Activated gamma-delta T cell treated with Interleukin-2 at 50 U/mL for 16 hours (primary cell): ENCODE measurements at places on chromosomes 12 and 14.

DNA sequence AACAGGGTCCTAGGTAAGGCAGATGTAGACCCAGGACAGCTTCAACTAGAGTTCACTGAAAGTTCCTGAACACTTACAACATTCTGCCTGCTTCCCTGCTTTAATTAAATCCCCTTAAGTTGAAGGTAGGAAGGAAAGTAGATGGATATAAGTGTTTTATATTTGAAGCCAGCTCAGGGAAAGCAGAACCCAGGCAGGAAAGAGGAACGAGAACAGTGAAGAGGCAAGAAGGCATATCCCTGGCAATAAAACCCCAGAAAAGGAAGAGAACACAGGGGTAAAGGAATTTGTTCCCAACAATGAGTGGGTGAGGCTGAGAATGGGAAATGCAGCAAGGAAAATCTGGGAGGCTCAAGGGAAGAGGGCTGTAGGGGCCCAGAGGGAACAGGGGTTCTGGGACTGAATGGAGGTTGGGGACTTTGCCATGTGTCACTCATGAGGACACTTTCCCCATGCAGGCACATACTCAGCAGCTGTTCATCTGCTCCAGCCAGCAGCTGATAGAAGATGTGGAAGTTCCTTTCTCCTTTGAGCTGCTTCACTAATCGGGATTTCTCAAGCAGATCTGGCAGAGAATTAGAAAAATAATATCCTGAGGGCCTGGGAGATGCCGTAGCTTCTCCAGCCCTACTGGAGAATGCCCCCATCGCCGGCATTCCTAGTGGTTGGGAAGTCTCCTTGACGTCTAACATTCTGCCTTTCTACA is 3.7 kb downstream of the MYO1A start:
- DNase-seq, result no peak

GRCh38 chr12:111386885-111387284 is 18.0 kb upstream of the PHETA1 start:
- DNase-seq, result no peak

- DNase-seq, result no peak
Observed at GRCh38 chr12:112868459-112869041, 38.2 kb upstream of the OAS1 start.

- DNase-seq, result no peak
Observed at GRCh38 chr12:100974747-100975146, 180.2 kb downstream of the ANO4 start.

DNA sequence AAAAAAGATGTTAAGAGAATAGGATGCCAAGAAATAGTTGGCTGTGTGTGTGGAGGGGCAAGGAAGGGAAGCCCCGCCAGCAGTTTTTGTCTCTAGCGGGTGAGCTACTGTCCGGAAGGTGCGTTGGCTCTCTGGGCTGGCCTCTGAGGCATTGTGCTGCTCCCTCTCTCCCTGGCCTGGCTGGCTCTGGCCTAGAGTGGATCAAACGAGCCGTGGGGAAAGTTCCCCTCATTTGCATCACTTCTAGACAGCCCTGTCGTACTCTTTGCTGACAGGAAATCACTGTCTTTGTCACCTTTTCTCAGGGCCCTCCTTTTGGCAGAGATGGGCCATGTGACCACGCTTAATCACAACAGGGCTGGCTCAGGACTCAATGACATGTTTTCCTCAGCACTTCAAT is 236.1 kb upstream of the NPAS3 start:
- DNase-seq, result no peak

- no peak for DNase-seq
Observed at GRCh38 chr14:58703161-58703506, 65.4 kb downstream of the DACT1 start.

DNA sequence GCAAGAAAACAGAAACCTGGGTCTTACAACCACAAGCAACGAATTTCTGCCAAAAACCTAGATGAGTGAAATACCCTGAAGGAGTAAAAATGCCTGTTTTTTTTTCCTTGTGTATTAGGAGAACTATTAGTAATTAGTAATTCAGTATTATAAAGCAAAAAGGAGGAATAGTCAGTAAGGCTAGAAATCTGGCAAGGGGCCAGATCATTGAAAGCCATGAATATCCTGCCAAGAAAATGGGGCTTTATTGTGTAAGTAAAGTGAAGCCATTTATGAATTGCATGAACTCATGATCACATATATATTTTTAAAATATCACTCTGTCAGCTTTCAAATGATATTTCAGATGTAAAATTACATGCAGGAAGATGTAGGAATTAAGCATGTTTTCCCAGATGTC is 57.9 kb downstream of the TXNDC16 start:
- DNase-seq, result no peak

GRCh38 chr12:77189458-77189857 is 124.1 kb upstream of the E2F7 start:
- DNase-seq, result no peak

- no peak for DNase-seq
Observed at GRCh38 chr14:77240336-77240915, 30.6 kb downstream of the NGB start.

- peak; percentile 67 for DNase-seq
Observed at GRCh38 chr12:57476162-57476992, 3.3 kb downstream of the ARHGAP9 start.

GRCh38 chr12:121202407-121203355 is 7.2 kb upstream of the P2RX4 start:
- DNase-seq, result no peak

- DNase-seq, result no peak
Observed at GRCh38 chr12:8947737-8948136, 1.7 kb downstream of the M6PR start.

DNA sequence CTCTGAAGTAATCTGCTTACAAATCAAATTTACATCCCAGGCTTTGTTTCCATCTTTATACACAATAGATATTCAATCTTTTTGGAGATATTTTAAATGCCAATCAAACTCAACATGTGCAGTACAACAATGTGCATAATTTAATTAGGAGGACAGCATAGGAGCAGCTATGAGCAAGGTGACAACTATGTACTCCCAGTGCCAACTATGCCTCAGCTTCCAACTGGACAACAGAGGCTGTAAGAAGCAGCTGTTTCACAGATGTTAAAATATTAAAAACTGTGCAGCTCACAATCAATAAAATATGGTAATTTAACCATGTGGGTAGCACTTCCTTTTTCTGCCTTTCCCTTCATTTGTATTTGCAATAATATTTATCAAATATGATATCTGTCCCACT is 99.9 kb downstream of the ST8SIA1 start:
- DNase-seq, result no peak

DNA sequence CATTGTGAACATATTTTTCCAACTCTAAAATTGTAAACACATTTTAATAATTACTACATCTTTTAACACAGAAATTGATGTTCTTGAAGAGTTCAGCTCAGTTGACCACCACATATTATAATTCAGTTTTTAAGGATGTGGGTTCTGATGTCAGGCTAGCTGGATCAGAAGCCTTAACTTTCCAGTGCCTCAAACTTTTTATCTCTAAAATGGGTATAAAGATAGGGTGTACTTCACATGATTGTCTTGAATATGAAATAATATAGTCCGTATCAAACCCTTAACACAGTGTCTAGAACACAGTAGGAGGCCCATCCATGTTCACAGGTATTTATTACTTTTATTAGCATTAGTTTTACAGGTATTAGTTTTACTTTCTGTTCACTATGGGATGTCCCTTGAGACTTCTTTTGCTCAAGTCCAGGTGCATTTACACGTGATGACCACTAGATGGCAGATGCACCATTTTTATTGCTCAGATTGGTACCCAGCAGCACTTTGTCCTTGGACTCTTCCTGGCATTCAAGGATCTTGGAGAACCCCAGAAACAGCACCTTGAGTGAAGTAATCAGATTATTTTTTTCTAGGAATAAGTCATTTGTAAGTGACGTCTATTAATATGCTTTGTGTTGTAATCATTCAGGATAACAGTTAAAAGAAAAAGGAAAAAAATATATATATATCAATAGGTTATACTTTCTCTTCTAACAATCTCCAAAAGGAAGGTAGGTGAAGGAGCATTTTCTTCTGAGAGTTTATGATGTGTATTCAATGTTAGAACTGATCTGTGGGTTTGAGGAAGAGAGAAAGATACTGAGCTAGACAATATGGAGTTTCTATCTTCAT is 580.2 kb downstream of the ETNK1 start:
- DNase-seq, result no peak

- no peak for DNase-seq
Observed at GRCh38 chr12:15192720-15193119, 28.5 kb downstream of the RERG start.

GRCh38 chr12:78963439-78964227 is 99.1 kb downstream of the SYT1 start:
- DNase-seq, result no peak

GRCh38 chr14:65866448-65866847 is 453.9 kb downstream of the FUT8 start:
- no peak for DNase-seq

- DNase-seq, result no peak
Observed at GRCh38 chr12:108247130-108247529, 92.0 kb downstream of the CMKLR1 start.

GRCh38 chr12:91704446-91704845 is 441.2 kb downstream of the BTG1 start:
- no peak for DNase-seq

DNA sequence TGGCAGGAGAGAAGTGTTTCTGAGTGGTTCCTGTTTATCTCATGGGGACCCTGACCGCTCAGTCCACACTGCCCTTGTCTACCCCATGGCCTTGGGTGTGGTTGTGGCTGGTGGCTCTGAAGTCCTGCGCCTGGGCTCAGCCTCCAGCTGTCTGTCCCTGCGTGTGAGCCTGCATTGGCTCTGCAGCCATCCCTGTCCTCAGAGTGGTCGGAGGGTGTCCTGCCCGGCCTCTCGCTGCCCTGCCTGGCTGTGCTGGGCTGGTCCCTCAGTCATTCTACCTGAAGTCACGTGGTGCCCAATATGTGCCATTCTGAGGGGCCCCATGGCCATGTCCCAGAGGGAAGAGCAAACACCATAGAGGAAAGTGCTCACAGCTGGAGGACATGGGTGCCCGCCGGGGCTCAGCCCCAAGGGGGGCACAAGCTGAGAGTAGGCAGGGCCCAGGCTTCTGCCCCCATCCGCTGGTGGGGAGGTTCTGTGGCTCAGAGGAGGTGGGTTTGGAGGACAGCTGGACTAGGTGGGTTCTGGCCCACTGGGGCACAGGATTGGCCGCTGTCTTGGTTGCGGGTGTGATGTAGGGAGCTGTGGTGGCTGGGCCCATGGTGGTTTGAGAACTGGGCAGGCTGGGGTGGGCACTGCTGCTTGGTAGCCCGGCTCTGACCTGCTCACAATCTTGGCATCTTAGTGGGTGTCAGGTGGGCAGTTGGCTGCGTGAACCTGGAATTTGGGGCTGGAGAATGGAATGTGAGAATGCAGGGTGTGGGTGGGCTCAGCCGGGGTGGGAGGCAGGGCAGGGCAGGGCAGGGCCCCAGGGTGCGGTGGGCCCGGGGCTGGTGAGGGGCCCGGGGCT is 11.6 kb downstream of the TEDC1 start:
- DNase-seq, result no peak

DNA sequence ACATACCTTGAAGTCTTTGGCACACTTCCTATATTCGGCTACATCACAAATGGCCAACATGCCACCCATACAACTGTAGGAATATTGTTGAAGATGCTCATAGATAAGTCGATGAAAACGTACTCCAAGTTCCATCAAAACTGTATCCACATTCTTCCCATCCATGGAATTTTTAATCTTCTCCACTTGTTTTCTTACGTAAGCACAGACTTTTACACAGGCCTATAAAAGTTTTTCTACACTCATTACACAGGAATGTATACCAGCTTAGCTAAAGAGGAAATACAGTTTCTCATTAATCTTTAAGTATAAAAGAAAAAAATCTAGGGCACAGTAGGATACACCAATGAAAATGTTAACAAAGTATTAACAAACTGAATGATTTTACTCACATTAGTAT is 59.1 kb downstream of the EXOC5 start:
- DNase-seq, result no peak

DNA sequence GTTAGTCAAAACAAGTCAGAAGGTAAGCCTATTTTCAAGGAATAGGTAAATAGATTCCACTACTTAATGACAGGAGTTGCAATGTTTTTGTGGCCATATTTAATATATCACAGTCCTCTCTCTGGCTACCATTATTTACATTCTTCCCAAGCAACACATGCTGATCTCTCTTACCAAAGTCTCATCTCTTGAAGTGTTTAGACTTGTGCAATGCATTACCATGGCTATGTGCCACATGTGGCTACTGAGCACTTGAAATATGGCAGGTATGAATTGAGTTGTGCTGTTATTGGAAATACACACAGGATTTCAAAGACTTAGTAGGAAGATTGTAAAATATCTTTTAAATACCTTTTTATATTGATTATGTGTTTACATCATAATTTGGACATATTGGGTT is 262.4 kb upstream of the PDE3A start:
- DNase-seq, result no peak

- DNase-seq, result no peak
Observed at GRCh38 chr12:131008913-131009270, 55.2 kb downstream of the ADGRD1 start.
